ENCODE measurements at places on chromosomes 7 and 10.

DNA sequence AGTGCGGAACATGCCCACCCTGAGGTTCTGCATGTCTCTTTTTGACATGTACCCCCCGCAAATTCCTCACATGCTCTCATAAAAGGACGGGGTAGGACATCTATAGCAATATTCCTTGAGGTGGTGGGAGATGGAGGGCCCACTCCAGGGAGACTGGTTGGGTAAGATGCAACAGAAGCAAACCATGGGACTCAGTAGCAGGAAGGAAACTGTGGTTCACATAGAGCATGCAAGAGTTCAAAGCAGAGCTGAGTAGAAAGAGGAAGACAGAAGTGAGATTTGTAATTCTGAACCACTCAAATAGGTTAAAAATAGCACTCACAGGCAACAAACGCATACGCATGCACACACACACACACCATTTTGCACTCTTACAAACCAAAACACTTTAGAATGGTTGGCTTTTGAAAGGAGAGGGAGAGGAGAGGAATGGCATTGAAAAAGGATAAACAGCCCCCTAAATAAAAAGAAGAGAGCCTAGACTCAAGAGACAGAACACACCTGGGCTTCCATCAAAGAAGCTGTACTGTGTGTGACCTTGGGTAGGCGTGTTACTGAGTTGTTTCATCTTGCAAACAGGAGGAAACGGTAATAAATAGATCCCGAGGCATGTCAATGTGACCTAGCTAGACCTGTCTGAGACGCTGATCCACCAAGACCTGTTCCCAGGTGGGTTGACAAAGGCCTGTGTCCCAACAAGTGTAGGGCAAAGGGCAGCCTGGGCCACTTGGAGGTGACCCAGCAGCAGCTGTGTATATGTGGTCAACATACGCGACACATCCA, 77.6 kb upstream of the LRRC4 start:
- DNase-seq = no peak

DNA sequence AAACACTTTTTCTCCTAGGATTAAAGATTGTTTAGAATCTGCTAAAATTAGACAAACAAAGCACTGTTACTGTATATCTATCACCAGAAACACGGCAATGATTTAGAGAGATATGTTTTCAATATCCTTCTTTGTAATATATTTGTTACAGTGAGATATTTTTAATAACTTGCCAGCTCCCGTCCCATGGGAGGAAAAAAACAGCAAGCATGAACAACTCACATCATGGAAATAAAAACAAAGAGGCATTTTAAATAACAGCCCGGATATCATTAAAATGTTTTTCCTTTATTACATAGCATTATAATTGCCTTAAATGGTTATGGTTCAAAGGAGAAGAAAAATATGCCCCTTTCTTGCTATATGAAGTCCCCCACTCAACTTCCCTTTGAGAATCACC, 272.1 kb downstream of the BMPER start:
- no peak for DNase-seq

DNA sequence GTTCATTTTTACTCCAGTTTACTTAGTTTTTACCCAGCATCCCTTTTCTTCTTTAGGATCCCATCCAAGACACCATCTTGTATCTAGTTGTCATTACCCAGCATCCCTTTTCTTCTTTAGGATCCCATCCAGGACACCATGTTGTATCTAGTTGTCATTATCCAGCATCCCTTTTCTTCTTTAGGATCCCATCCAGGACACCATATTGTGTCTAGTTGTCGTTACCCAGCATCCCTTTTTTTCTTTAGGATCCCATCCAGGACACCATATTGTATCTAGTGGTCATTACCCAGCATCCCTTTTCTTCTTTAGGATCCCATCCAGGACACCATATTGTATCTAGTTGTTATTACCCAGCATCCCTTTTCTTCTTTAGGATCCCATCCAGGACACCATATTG, 63.4 kb upstream of the GJD4 start:
- DNase-seq = no peak

GRCh38 chr7:65268782-65269149, 104.9 kb upstream of the ZNF92 start:
- DNase-seq = no peak

DNA sequence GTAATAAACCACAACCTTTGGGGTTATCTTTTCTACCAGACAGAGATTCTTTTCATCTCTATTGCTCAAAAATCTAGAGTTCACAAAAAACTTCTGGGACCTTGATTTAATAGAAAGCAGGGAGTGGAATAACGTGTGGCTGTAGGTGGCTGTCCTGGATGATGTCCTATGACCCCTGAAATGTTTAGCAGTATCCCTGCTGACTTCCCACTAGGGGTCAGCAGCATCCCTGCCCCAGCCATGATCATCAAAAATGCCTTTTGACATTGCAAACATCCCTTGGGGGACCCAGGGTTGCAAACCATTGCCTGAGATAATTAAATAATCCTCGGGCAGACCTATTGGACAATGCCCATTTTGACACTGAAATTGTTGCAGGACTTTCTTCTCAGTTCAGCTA, 177.1 kb downstream of the USP6NL start:
- peak; percentile 2 for DNase-seq

DNA sequence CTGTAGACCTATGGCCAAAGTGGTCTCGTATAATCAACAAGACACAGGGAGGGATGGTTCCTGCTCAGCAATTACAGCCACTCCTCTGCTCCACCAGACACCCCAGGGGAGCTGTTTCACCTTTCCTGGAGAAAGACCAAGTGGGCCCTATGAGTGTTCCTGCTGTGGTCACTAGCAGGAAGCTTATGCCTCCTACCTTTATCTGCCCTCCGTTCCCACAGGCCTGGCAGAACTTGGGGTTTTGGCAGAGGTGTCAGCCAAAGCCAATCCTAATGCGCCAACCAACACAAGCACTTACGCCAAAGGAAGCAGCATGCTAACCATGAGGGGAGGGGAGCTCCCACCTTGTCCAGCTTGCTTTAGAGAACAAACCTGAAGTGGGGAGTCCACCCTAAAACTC, 31.2 kb downstream of the XPNPEP1 start:
- DNase-seq = no peak

GRCh38 chr10:3065622-3066021, 1.7 kb upstream of the PFKP start:
- DNase-seq = no peak

Data from EH (cell line).